ENCODE measurements at places on chromosomes 3 and 15. TPM values are rescaled to one million over a fixed set of nuclear protein-coding genes. Genes with fewer than 3 reads are reported as not detected.

FOXB1 gene
- total RNA-seq = not detected

NEK10 gene
- 1.2 TPM for total RNA-seq

TRIM42 gene
- not detected for total RNA-seq

KY gene
- 0.08 TPM for total RNA-seq

AGBL1 gene
- total RNA-seq = not detected

GOLGA6L7 gene
- not detected for total RNA-seq

Data from A549 treated with CpdA at 1 μM for 4 hours (cell line).